ENCODE measurements at places on chromosomes 1 and 21.

GRCh38 chr21:30268608-30269197 is 14.0 kb downstream of the KRTAP24-1 start:
- DNase-seq: no peak

DNA sequence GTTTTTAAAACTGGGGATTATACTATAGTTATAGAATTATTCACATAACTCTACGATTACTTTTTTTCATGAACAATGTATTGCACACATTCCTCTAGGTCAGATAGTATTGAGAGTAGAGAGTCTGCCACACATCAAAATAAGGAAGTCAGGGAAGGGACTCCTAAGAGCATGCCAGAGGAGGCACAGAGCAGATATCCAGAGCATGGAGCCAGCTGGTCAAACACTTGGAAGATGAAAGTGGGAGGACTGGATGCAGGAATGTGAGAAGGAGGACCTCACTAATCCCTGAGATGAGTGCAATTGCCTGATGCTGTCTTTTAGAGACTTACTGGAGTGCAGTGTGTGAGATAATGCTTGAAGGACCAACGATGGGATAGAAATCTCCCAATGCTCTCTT is 9.6 kb upstream of the RFX5 start:
- no peak for DNase-seq

DNA sequence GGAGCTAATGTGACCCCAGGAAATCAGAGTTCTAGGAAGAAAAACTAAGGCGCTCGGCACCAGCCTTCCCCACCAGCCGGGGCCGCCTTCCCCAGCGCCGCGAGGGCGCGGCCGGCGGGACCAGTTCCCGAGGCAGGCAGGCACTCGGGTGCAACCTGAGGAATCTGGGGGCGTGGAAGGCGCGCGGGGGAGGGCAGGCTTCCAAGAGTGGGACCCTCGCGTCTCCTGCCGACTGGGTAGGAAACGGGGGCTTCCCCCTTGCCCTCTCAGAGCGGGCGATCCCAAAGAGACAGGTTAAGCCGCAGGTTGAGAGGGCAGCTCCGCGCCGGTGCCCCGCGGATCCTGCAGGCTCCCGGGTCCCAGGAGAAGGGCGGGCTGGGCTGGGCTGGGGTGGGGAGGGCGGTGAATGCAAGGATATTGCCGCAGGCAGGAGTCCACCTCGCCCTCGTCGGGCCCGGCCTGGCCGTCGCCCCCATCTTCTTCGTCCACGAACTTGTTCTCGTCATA is 431 bp downstream of the ARPC5 start:
- DNase-seq: no peak

- DNase-seq: peak; percentile 1
Measured at GRCh38 chr1:194295685-194296084, 1109.3 kb upstream of the B3GALT2 start.

GRCh38 chr1:24085546-24085945 is 26.4 kb downstream of the MYOM3 start:
- DNase-seq: no peak

- no peak for DNase-seq
Measured at GRCh38 chr1:169163059-169163458, 56.6 kb downstream of the ATP1B1 start.

GRCh38 chr1:192167911-192168700 is 9.8 kb downstream of the RGS18 start:
- no peak for DNase-seq

- DNase-seq: no peak
Measured at GRCh38 chr1:45863218-45863617, 59.8 kb downstream of the MAST2 start.

GRCh38 chr1:186679924-186680244 is 339 bp downstream of the PTGS2 start:
- DNase-seq: no peak

DNA sequence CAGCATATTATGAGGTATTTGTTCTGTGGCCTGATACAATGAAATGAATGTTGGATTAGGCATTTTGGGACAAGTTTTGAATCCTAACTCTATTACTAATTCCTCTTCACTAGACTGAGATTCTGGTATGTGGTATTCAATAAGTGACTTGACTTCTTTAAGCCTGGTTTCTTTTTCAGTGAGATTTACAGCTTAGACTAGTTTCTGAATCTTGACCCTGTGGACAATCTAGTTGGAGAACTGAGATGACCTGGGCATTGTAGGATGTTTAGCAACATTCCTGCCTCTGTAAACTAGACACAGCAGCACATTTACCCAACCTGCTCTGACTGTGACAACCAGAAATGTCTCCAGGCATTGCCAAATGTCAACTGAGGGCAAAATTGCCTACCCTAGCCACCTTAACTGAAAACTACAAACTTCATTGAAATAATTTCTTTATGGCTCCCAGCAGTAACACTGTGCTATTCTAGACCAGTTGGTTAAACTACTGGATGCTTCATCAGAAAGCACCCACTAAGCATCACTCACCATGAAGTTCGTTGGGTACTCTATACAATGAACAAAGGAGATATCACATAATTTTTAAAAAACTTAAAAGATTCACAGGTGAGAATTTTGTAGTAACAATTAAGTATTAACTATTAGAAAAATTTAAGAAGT is 16.8 kb downstream of the PTPRC start:
- no peak for DNase-seq

- no peak for DNase-seq
Measured at GRCh38 chr1:97271916-97272788, 550.6 kb downstream of the PTBP2 start.

DNA sequence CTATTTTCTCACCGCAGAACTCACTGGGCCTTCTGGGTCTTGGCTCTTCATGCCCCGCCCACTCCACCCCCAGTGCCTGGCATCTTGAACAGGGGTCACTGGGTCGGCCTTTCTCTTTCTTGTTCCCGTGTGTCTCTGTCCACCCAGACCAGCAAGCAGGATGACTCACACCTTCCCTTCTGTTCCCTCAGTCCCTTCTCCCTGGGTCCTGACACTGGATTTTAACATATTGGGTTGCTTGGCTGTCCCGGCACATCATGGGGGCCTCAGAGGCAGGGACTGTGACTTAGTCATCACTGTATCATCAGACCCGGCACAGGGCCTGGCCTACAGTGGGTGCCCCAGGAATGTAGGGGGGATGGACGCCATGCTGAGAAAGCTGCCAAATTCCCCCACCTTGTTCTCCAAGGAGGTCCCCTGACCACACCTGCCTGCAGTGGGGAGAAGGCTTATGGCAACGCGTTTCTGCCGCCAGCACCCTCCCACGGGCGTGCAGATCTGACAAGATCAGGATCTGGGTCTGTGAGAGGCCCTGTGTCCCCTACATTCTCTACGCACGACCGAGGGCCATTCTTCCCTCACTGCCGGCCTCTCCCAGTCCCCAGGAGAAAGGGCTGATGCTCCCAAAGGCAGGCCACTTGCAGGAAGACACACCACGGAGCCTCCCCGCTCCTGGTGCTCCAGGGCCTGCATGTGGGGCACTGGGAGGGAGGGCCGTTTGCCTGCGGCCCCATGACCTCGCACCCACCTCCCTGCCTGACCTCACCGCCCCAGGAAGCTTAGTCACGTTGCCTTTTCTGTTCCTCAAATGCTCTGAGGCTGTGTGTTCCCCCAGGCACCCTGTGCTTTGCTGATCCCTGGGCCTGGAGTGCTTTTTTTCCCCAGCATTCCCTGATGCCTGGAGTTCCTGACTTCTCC is 157.2 kb upstream of the TMEM51 start:
- no peak for DNase-seq

GRCh38 chr21:40575976-40576375 is 271.0 kb downstream of the DSCAM start:
- DNase-seq: no peak

- no peak for DNase-seq
Measured at GRCh38 chr1:20731057-20731991, 1.2 kb downstream of the SH2D5 start.

DNA sequence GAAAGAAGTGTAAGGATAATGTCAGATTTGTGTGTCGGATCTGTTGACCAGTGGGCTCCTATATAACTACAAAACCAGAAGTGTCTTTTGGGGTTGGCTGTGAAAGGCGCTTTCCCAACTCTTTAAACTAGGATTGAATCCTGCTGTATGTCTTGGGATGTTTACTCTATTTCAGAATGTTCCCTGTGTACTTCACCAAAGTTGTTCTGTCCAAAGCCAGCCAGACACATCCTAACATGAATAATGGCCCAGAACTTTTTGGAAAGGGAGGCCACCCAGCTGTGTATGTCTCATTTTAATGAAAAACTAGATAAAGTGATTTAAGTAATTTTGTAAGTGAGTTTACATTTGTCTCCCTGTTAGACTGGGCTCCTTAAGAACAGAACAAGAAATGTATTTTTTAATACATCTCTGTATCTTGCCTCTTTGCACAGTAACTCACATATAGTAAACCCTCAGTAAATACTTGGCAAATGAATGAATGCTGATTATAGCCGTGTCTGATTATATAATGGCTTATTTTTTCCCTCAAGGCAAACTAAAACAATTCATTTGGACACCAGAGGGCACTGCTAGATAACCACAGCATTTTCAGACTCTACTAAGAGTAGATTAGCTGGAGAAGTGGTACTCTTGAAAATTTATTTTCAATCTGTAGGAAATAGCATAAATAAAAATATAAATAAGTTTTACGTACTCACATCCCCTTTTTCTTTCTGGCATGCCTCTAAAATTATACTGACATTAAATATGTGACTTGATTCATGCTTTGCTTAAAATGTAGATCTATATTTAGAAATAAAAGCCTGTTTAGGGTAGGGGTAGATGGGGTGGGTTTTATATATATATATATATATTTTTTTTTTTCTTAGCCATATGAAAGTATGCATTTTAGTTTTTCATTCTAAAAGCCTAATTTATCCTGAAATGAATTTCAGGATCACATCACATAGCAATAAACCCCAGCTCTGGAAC is 23.8 kb downstream of the TSEN15 start:
- no peak for DNase-seq

GRCh38 chr1:172287208-172287607 is 133.3 kb upstream of the C1orf105 start:
- no peak for DNase-seq

GRCh38 chr1:221240690-221241089 is 361.4 kb downstream of the HLX start:
- no peak for DNase-seq

GRCh38 chr1:237004116-237004515 is at the start of gene MT1HL1:
Gene MT1HL1 (minus strand): TSS chr1:237004441. CDS start chr1:237004372, 69 bp downstream.
- no peak for DNase-seq

GRCh38 chr21:15000081-15000480 is 64.7 kb downstream of the NRIP1 start:
- no peak for DNase-seq

All from T-helper 22 cell (primary cell).